ENCODE measurements at places on chromosomes 7 and 10.
A peak's percentile ranks its signal among the peaks of the same experiment; 100 is the strongest.

DNA sequence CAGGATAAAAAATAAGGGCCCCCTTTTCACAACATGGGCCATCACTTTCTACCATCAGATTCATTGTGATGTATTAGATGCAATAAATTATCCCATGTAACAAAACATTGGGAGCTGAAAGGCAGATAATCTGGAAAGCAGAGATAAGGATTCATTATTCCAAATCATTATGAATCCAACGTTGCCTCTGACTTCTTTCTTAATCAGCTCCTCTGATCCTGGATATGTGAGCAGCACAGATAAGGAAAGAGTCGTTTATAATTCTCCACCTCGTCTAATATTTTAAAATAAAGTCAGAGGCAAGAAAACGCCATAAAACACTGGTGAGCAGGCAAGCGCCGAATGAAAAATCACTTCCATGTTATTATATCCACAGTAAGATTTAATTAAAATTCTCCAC, 13.8 kb upstream of the GATA3 start:
- no peak for DNase-seq

GRCh38 chr10:119448628-119449584, 93.6 kb downstream of the RGS10 start:
- no peak for DNase-seq

DNA sequence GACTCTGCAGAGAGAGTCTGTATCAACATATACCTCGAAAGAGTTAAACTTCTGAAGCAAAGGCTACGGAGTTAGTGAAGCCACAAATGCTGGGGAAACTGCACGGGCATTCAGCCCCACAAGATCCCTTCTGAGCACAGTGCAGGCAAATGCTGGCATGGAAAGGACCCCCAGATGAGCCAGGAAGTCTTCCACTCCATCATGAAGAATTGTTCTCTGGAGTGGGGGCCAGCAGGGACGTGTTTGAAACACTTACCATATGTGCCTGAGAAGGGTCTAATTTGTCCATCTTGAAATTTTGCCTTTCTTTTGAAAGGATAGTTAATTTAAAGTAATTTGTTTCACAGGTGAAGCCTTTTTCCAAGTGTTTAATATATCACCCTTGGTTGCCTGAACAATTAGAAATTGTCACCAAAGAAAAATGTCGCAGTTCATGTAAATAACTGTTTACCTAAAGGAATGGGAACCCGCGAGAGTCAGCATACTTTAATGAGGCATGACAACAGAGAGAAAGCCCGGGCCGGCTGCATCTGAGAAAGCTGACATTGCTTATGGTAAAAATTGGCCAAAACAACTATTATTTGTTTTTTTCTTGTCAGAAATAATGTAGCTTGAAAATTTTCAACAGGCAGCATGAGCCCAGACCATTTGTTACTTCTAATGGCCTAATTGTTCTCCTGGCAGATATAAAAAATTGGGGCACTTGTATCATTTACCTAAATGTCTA, 287.6 kb upstream of the MGMT start:
- no peak for DNase-seq

GRCh38 chr7:47636433-47637175, 54.7 kb upstream of the TNS3 start:
- no peak for DNase-seq

- no peak for DNase-seq
Observed at GRCh38 chr10:52217531-52217930, 96.5 kb upstream of the DKK1 start.

GRCh38 chr7:72430531-72430930, 18.4 kb upstream of the CALN1 start:
- DNase-seq = no peak

DNA sequence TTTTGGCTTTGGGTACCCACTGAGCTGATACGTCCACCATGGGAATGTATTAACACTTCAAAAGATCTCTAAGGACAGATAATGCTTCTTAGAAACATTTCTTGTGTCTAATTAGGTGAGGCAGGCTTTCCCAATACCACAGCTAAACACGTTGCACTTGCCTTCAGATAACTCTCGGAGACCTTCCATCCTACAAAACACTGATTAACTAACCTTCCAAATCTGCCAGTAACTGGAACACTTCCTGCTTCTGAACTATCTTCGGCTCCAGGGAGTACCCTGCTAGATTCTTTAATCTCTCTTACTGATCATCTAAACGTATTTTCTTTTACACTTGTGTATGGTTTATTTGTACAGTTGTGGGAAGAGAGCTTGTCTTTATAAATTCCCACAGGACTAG, 1.1 kb upstream of the WNT16 start:
- DNase-seq = no peak

- DNase-seq = no peak
Observed at GRCh38 chr7:115216652-115217051, 294.8 kb downstream of the MDFIC start.

- DNase-seq = no peak
Observed at GRCh38 chr7:142177869-142178268, 66.4 kb downstream of the MGAM2 start.

DNA sequence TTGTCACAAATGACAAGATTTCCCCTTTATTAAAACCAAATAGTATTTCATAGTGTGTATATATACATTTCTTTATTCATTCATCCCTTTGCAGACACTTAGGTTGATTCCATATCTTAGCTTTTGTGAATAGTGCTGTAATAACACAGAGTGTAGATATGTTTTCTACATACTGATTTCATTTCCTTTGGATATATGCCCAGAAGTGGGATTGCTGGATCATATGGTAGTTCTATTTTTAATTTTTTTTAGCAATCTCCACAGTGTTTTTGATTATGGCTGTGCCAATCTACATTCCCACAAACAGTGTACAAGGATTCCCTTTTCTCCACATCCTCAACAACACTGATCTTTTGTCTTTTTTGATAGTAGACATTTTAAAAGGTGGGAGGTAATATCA, 46.4 kb downstream of the CSTF2T start:
- DNase-seq = no peak

- no peak for DNase-seq
Observed at GRCh38 chr7:121404348-121404747, 8.2 kb upstream of the FAM3C start.

GRCh38 chr7:46810986-46811385, 770.9 kb downstream of the TNS3 start:
- no peak for DNase-seq

- DNase-seq = no peak
Observed at GRCh38 chr10:48682265-48682664, 2.4 kb upstream of the WDFY4 start.

GRCh38 chr10:133277277-133277992, 767 bp upstream of the ADAM8 start:
- no peak for DNase-seq

GRCh38 chr10:129386415-129387257, 80.4 kb upstream of the MGMT start:
- DNase-seq = no peak

- no peak for DNase-seq
Observed at GRCh38 chr7:30956704-30957103, 7.0 kb upstream of the GHRHR start.

GRCh38 chr10:86981716-86982115, 13.4 kb downstream of the ADIRF start:
- DNase-seq = no peak

- peak; percentile 4 for DNase-seq
Observed at GRCh38 chr7:75565132-75565837, 73.2 kb downstream of the SPDYE5 start.

GRCh38 chr10:132444877-132445351, 47.9 kb downstream of the PWWP2B start:
- no peak for DNase-seq

- no peak for DNase-seq
Observed at GRCh38 chr10:100291356-100291755, 4.9 kb upstream of the BLOC1S2 start.

DNA sequence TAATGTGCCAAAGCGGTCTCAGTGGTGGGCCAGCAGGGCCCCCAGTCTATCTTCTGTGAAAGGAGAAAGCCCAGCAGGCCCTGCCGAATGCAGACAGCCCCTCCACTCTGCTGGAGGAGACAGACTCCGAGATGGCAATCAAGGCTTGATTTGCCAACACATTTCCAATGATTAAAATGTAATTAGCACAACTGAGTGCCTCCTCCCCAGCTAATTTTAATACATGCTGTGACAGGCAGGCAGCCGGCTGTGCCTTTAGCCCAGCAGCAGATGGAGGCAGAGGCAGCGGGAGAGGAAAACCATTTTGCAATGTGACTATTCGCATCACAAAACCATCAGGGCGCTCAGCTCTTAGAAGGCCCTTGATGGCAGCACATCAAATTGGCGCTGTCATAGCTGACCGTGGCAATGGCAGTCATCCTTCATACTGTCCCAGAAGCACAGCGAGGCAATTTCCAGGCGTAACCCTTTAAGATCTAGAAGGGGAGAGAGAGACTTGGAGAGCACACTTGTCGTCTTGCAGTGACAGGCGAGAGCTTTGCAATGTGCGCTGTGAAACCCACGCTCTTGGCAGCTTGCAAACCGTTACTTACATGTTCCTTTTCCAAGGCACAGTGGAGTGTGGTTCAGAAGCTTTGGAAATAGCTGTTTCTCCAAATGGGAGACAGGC, 714.8 kb upstream of the GALNT17 start:
- DNase-seq = no peak

- no peak for DNase-seq
Observed at GRCh38 chr10:62077330-62078015, 176.0 kb downstream of the ARID5B start.

DNA sequence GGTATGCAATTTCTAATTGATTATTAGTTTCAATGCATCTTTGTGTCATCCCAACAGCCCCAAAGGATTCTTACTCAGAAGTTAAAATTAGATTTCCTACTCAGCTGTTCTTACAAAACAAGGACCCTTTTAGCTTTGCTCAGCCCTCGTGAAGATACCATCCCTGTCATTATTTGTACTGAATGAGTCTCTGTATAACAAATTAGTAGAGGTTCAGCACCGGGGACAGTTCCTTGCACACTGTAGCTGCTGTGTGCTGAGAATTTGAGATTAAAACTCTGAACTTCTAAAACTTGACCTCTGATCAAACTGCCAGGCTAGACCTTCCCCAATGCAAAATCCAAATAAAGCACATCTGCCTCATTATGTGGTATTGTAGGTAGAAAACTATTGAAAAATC, 299.1 kb downstream of the LHFPL3 start:
- no peak for DNase-seq

DNA sequence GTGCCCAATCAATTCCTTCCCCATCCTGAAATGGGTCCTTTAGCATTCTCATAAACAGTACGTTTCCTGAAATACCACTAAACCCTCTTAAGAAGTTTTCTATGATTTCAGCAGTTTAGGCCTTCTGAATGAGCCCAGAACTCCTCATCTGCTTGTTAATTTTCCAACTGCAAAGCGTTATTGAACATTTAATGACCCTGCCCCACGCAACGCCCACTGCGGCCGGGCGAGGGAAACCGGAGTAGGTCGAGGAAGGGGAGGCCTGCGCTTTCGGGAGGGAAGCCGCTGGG, 608 bp upstream of the UBN2 start:
- DNase-seq = no peak

GRCh38 chr10:48289501-48290238, 15.2 kb upstream of the FRMPD2 start:
- DNase-seq = peak; percentile 12

DNA sequence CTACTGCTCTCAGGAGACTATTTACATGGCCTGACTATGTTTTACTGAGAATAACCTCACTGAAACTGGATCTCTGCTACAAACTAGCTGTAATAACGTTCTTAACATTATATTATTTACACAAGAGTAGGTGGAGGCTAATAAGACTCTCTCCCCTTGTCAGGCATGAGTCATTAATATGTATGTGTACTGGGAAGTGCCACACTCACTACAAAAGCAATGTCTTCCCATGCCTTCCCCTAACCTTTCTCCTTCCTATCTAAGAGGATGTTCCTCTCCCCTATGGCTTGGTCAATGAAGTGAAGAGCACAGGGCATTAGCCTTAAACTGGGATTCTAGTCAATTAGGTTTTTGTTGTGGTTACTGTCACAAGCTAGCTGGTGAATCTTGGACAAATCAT, 147.9 kb downstream of the DGKB start:
- DNase-seq = no peak

DNA sequence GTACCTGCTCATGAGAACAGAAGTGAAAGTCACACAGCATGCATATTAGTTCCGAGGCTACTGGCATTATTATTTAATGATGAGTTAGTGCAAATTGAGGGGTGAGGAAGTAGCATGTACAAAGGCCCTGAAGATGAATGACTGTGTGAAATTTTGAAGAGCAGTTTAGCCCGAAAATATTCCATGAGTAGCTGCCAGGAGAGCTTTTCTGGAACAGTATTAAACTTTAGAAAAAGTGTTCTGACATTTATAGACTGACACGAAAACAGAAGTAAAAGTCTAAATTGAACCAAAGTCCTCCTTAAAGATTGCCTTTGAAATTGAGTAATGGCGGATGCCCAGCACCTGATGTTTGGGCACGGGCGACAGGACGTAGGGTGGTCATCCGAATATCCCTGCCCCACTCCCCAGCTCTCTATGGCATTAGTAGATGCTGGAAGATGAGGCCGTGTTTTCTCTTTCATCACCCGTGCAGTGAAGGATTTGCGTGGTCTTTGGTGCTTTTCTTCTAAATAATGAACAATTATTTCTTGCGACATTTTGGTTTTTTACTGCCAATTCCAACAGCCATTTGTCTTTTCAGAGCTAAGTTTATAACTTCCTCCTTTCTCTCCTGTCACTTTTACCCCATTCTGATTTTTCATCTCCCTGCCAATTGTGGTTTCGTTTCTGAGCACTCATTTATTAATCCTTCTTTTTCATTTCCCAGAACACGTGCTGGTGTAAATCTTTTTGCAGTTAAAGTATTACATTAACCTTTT, 192.6 kb downstream of the MGMT start:
- DNase-seq = no peak

DNA sequence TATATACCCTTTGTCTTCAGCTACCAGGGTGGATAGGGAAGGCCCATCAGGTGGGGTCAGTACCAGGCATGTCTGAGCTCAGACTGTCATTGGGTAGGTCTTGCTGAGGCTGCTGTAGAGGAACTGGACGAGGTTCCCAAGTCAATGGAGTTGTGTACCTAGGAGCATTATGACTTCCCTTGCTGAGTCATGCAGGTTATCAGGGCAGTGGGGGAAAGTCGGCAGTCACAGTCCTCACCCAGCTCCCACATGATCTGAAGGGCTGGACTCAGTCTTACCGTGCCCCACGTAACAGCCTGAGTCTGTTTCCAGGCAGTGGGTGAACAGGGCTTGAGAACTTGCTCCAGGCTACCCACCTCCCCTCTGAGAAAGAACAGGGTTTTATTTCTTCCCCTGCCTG, 260.8 kb upstream of the COBL start:
- no peak for DNase-seq

DNA sequence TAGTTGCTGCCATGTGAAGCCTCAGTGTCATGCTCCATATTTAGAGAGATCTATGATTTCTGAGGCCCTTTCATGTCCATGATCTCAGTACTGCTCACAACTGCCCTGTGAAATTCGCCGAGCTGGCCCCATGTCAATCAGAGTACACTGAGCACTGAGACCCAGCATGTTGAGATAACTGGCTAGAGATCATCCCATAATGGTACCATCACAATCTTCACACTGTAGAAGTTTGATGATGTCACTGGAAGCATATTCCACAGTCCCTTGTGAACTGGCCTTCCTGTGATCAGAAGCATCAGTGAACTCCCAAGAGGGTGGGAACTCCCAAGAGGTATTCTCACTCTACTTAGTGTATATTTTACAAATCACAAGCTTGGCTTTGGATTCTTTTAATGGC, 116.0 kb downstream of the EGFR start:
- DNase-seq = no peak
